Activated CD4-positive, alpha-beta T cell treated with anti-CD3 and anti-CD28 coated beads for 24 hours (primary cell): ENCODE measurements at places on chromosomes 6 and 20.

DNA sequence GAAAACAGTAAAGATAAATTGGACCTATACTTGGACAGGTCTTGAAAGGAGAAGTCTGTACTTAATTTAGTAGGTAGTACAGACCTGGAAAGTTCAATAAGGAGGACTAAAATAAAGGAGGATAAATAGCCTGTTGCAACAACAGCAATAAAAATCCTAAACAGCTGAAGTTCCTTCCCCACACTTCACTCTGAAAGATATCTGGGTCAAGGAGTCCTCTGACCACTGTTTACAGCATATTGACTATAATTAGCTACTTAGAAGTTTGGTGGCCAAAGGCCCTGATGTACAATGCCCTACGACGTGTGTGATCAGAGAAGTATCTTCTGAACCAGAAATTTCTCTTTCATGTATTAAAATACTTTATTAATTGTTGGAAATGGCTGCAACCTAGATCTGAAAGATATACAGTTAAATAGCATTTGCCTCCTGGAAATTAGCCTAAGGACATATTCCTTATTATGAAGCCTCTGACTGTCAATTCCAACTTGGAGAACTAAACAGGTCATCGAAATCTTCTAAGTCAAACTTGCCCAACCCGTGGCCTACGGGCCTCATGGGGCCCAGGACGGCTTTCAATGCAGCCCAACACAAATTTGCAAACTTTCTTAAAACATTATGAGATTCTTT lies 82.8 kb downstream of the KIF13A start:
- no peak for DNase-seq

DNA sequence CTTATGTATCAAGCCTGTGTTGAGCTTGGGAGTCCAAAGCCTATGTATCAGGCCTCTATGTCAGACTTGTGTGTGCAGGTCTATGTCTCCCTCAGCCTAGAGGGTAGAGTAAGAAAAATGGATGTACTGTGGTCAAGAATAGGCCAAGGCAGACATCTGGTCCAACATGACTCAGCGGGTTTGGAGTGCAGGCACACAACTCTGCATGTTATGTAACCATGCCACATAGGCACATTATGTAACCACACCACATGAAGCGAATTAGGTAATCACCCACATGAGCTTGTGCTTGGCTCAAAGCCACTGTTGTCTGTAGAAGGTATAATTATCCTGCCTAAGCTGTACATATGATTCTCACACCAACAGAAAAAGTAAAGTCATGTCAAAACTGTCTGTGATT lies 1190.5 kb upstream of the EYS start:
- DNase-seq, result no peak

- no peak for DNase-seq
These were observed 237.4 kb upstream of the GMDS start for GRCh38 chr6:2482773-2483172.

- DNase-seq, result no peak
These were observed 383.8 kb upstream of the CITED2 start for GRCh38 chr6:139758209-139758611.

DNA sequence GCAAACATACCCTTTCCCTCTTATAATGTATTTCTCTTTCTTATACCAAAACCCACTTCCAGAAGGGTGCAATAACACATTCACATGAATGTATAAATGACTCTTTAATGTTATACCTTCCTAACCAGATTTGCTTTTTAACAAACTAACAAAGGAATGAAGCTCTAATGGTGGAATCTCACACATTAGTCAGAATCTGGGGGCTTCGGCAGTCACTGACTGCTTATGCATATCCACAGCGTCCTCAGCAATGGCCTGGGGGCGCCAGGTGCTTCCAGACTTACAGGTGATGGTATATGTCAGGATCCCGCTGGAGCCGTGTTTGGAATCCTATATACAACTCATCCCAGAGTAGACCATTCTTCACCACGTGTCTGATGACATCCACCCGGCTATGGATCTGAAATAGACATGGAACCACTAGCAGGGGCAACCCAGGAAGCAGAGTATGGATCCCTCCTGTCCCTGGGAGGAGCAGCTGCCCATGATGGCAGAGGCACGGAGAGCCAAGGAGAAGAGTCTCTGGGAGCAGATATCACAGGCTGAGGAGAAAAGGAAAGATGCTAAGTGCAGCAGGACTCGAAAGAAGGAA lies 150.8 kb upstream of the RIPOR2 start:
- DNase-seq, result no peak

- peak; percentile 36 for DNase-seq
These were observed at the start of gene FOXO3 for GRCh38 chr6:108560463-108561308. FOXO3 (plus strand) TSS chr6:108560917; CDS start chr6:108561209, 292 bp downstream.

GRCh38 chr6:34360556-34360955 lies 31.9 kb downstream of the NUDT3 start:
- DNase-seq, result no peak

- peak; percentile 45 for DNase-seq
These were observed 3.4 kb upstream of the BHLHE23 start for GRCh38 chr20:63009988-63010769.

- no peak for DNase-seq
These were observed 7.7 kb upstream of the RPL7L1 start for GRCh38 chr6:42871711-42872110.

- no peak for DNase-seq
These were observed 4.5 kb downstream of the GLP1R start for GRCh38 chr6:39053016-39053624.

- DNase-seq, result no peak
These were observed 304.9 kb downstream of the TAF4 start for GRCh38 chr20:61760731-61761130.

GRCh38 chr6:145096846-145097245 lies 638.5 kb downstream of the EPM2A start:
- no peak for DNase-seq

DNA sequence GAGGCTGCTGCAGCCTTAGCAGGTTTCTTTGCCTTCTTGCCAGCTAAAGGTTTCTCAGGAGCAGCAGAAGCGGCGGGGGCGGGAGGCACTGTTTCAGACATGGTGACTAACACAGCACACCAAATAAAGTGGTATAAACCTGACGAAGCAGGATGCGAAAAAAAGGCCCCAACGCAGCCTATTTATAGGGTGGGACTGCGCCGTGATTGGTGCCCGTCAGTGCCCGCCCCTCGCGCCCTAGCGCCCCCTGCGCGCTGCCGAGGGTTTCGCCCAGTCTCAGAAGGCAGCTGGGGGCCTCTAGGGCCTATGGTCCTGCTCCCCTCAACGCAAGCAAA lies 55.0 kb downstream of the TRIM38 start:
- peak; percentile 74 for DNase-seq

GRCh38 chr6:10413262-10413849 lies 1.5 kb downstream of the TFAP2A start:
- no peak for DNase-seq

DNA sequence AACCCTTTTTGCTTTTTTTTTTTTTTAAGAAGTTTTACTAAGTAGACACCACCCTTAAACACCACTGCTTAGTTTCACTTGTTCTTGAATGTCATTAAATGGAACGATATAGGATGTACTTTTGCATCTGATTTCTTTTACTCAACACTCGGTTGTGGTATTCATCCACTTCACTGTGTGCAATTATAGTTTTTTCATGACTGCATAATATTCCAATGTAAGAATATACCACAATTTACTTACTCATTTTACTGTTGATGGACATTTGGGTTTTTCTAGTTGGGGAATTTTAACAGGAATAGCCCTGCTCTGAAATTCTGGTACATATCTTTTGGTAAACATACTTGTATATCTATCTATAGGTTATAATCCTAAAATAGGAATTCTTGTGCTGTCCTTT lies 29.9 kb downstream of the RTN4IP1 start:
- DNase-seq, result no peak

GRCh38 chr6:36028088-36028876 lies 674 bp downstream of the MAPK14 start:
- peak; percentile 11 for DNase-seq

- no peak for DNase-seq
These were observed 178.7 kb downstream of the OTOR start for GRCh38 chr20:16926626-16927430.

DNA sequence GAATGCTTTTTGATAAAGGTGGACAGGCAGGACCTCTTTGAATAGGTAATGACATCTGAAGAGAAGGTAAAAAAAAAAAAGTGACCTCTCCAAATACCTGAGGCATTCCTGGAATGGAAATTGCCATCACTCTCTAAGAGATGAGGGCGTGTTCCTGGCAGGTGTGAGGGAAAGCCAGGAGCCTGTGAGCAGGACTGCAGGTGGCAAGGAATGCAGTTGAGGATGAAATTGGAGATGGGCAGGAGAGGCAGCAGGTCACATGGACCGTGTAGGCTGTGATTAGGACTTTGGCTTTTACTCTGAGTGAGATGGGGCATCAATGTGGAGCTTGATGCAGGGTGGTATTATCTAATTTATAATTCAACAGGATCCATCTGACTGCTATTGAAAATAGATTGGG lies 227.4 kb downstream of the LRFN2 start:
- DNase-seq, result no peak

DNA sequence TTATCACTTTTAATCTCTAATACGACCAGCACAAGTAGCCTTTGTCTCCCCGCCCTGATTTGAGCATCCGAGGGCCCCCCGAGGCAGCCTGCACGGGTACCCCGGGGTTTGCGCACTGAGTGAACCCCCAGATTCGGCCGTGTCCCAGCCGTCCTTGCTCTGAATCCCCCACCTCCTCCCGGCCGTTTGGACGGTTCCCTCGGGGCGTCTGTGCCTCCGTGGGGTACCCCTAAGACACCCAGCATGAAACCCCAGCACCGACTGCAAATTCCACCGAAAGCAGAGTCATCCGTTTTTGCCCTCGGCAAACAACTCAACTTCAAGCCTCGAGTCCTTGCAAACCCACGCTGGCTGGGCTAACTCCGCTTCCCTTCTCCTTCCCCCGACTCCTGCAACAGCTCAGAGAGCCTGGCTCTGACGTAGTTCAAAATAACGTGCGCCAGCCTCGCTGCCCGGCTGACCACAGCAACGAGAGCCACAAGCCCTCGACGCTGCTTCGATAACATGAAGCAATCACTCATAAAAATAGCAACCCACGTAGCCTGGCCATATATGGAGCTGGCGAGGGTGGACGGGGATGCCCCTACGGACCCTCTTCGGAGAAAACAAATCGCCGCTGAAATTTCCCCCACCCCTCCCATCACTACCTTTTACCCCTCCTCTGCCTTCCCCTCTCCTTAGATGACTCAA lies 764 bp upstream of the SNAP25 start:
- DNase-seq, result no peak

- DNase-seq, result no peak
These were observed 28.1 kb downstream of the ACTR5 start for GRCh38 chr20:38776363-38776762.

DNA sequence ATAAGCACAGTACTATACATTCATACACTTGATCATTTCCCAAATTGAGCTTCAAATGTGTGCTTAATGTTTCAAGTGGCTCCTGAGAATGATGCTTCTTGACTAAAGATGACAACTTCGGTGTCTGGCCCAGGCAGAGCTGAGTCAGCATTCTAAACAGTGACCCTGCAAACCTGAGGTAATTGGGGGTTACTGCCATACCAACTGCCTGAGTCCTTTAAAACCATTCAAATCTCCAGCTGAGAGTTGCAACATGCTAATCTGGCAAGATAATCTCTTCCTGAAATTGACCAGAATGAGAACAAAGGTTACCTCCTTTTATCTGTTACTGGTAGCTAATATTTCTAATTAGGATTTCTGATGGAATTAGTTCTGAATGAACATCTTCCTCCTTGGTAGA lies 8.2 kb downstream of the BACH2 start:
- DNase-seq, result no peak

- DNase-seq, result peak; percentile 23
These were observed 25.7 kb upstream of the BTBD3 start for GRCh38 chr20:11891776-11892545.

GRCh38 chr6:154822947-154823558 lies 89.8 kb downstream of the SCAF8 start:
- no peak for DNase-seq

GRCh38 chr20:62896526-62896925 lies 29.8 kb downstream of the DIDO1 start:
- DNase-seq, result no peak

GRCh38 chr20:37777988-37778659 lies 84.3 kb downstream of the CTNNBL1 start:
- DNase-seq, result no peak

DNA sequence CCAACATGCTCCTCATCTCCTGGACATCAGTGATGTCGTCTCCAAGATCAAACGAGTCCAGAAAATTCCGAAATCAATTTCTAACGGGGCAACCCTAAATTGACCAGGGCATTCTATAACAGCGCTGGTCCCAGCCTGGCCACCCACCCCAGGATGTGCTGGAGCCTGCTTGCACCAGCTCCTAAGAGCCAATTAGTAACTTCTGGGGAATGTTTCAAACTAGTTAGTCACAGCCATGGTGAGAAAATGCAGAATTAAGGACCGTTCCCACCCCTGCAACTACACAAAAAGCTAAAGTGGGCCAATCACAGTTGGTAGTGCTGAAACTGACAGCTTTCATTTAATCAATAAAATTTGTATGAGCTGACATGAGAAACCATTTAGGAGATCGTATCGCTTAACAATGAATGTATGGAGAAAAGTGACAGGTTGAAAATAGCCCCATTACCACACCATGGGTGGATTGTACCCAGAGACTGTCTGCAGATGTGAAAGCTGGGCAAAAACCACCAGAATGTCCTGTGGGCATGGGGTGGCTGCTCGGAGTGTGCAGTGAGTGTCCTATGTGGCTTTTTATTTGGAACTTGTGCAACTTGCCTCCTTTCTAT lies 165.7 kb upstream of the AFDN start:
- DNase-seq, result no peak

DNA sequence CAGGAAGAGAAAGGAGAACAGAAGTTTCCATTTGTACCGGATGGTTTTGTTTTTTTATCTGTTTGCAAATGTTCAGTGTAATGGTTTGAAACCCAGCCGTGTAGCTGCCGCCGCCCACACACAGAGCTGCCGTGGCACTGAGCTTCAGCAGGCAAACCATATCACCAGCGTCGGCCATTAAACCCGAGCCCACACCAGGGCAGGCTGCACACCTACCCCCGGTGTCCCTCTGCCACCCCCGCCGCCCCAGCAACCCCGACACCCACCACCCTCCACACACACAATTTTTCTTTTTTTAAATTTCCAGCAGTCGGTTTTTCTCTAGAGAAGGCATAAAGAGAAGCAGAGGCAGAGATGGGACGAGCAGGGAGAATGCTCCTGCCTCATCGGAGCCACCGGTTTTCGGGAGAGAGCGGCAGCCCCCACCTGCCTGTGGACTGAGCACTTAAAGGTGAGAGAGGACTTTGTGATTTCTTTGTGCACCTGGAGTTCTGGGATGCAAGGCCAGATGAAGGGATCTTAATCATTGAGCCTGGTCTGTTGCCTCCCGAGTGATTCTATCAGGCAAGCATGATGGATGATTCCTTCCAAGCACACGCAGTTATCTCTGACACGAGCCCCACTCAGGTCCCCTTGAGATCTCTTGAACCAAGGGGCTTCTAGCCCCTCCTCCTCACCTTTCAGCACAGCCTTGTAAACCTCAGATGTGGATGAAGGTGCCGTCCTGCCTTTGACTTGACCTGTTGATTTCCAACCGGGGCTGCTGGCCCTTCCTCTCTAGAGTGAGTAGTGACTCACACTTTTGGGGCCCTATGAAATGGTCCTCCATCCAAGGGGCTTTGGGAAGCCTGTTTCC lies 17.5 kb upstream of the ZNF831 start:
- peak; percentile 62 for DNase-seq
